ENCODE measurements at places on chromosomes 3 and 15.

DNA sequence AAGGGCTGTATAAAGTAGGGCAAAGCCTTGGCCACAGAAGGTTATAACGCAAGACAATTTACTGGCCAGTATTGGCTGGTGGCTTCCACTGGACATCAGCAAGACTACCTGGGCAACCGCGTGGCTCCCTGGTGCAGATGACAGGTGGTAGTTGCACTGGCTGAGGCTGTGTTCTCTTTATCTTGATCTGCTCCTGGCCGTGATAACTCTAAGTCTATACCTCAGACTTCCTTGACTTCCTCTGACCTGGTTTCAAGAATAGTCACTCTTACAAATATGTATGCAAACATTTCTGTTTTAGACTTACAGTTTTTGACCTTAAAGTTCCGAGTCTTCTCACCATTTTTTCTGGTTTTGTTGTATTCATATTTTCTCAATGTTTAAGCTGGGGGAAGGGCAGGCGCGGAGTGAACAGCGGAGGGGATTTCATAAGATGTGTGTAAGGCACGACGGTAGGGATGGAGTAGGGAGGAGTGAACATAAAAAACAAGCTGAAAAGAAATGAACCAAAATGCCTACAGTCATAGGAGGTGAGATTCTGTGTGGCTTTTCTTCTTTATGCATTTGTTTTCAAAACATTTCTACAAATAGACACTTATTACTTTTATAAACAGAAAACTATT lies 15.2 kb upstream of the TMEM212 start:
- H3K4me1 ChIP-seq = no peaks in the 10 kb centered on the region
- peaks cover 14% of the 10 kb centered on the region for H3K27me3 ChIP-seq
- H3K36me3 ChIP-seq = no peaks in the 10 kb centered on the region
- H3K27ac ChIP-seq = no peak overlapping the region

GRCh38 chr3:153113541-153113940 lies 48.5 kb upstream of the RAP2B start:
- no peaks in the 10 kb centered on the region for H3K27me3 ChIP-seq
- no peak overlapping the region for H3K27ac ChIP-seq
- H3K36me3 ChIP-seq = no peaks in the 10 kb centered on the region
- no peak overlapping the region for H3K4me3 ChIP-seq

DNA sequence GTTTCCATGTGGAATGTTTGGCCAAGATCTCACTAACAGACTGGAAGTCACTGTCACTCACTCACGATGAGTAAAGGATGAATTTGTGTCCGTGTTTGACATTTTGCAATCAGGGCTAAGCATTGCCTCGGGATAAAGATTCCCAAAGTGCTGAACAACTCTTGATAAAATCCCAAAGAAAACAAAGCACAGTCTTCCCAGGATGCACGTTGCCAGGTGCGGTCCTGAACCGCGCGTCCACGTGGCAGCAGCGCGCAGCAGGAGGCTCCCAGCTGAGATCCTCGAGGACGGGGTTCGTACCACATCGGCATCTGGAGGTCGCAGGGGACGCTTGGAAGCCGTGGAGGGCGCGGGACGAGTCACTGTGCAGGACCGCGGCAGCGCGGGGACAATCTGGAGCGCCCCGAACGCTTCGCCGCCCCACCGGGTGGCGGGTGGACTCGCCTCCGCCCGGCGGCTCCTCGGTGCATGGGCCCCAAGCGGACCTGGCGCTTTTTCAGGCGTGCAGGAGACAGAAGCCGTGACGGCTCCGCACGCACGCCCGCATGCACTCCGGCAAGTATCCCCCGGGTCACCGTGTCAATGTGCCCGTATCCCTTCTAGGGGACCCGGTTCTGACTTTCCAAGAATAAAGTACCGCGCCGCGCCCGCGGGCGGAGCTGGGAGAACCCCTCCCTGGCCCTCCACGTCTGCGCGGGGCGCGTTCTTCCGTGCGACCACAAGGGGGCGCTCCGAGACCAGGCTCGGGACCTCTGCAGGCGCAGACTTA lies 17.7 kb downstream of the CPN2 start:
- peaks cover 9% of the 10 kb centered on the region for H3K4me1 ChIP-seq
- peak; percentile 87 for DNase-seq
- H3K27me3 ChIP-seq = peaks cover 19% of the 10 kb centered on the region
- no peak overlapping the region for H3K4me3 ChIP-seq
- no peaks in the 10 kb centered on the region for H3K36me3 ChIP-seq

GRCh38 chr15:57215881-57216280 lies 160.4 kb upstream of the CGNL1 start:
- H3K36me3 ChIP-seq = no peaks in the 10 kb centered on the region
- no peaks in the 10 kb centered on the region for H3K27me3 ChIP-seq
- no peak overlapping the region for H3K27ac ChIP-seq
- no peak overlapping the region for H3K4me3 ChIP-seq
- DNase-seq = no peak

- DNase-seq = no peak
- no peak overlapping the region for H3K4me3 ChIP-seq
- no peaks in the 10 kb centered on the region for H3K4me1 ChIP-seq
- no peak overlapping the region for H3K27ac ChIP-seq
- H3K36me3 ChIP-seq = no peaks in the 10 kb centered on the region
Measured at GRCh38 chr3:37534940-37535339, 326.7 kb upstream of the CTDSPL start.

DNA sequence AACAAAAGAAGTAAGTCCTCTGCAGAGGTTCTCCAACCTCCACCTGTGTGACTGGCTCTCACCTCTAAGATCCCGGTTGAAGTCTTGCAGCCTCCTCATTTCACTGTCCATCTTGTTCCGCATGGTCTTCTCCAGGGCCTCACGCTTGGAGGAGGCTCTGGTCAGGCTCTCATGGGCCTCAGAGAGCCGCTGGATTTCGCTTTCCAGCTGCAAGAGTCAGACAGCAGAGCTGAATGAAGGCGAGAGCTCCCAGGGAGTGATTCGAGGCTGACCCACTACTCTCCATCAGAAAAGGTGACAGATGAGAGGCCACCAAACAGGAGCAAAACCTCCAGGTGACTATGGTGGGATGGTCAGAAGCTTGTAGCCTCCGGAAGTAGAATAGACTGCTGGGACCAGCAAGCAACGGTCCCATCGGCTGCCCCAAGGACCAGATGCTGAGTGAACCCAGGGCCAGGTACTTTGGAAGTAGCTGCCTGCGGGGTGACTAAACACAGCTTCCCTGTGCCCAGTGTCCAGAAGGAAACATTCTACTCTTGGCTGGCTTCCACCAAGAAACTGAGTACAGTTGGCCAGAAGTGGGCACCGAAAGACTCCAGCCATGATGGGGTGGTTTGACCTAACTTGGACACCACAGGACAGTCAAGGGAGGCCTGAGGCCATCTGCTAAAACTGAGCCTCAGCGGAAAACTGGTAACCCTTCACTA lies 7.9 kb downstream of the AMOTL2 start:
- no peak overlapping the region for H3K27ac ChIP-seq
- H3K4me3 ChIP-seq = no peak overlapping the region
- H3K4me1 ChIP-seq = peaks cover 28% of the 10 kb centered on the region
- DNase-seq = no peak
